ENCODE measurements at places on chromosomes 1 and 21.

DNA sequence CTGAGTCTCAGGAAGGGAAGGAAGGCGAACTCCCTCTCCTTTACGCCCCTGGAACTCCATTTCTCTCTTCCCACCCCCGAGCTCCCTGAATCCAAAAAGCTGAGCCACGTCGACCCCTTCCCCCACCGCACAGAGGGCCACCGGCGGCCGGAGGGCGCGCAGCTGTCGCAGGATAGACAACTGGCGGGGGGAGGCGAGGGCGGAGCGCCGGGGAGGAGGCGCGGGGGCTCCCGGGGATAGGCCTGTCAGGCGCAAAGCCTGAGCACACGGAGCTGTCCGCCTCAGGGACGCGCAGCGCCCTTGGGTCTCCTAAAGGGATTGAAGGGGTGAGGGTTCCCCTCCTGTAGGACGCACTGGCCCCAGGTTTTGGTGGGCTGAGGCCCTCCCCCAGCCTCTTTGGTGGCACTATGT lies 752 bp upstream of the ACTA1 start:
- no peak for DNase-seq

DNA sequence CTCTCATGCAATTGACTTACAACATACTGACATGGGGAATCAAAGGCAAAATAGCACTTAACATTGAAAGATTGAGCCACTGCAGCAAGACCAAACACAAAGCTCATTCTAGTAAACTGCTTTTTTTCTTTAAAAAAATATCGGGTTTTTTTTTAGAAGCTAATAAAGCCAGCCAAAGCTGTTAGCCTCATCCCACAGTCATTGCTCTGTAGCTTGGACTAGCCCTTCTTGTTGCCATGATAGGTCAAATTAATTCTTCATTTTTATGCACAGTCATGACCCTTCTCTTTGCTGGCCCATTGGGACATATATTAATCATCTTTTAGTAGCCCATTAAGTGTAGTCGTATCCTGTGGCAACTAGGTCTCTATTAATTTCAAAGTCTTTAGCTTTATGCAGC lies 231.3 kb downstream of the ADGRL2 start:
- no peak for DNase-seq

DNA sequence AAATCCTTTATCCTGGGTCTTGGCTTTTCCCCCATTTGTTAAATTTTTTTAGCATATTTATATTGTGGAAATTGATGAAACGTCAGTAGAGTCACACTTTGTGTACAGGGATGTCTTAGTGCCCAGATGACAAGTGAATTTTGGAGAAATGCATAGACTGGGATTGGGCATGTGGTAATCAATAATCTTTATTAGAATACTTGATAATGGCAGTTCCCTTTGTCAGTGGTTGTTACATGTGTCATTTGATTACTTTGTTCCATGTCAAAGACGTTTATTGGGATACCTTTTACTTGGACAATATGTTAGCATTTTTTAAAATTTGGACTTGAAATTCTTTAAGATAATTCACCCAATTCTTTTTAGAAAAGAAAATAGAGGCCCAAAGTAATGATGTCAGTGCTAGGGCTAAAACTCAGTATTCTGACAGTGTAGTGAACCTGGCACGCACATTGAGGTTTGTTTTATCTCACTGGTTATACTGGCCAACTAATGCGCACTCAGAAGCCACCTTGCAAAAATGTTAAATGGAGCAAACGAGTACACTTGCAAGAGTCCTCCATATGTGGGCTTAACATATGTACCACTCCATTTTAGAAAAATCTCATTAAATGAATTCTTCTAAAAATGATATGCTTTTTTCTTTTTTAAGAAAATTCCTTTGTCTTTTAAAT lies 9.2 kb downstream of the PRPF38B start:
- DNase-seq, result no peak

DNA sequence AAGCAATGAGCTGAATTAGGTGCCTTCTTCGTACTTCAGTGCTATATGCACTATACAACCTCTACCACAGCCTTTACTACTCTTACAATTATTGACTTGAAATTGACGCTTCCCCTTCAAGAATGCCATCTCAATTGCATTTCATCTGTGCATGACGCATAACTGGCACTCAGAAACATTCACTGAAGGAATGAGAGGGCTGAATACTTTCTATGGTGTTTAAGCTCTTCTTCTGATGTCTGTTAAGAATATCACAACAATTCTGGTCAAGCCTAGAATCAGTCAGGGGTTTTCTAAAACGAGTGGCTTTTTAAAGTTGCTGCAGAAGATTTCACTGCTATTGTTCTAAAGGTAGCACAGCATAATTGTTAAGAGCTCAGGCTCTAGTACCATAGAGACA lies 11.5 kb downstream of the DENND1B start:
- DNase-seq, result no peak

- no peak for DNase-seq
These were observed 119.0 kb downstream of the FGGY start for GRCh38 chr1:59415881-59416280.

DNA sequence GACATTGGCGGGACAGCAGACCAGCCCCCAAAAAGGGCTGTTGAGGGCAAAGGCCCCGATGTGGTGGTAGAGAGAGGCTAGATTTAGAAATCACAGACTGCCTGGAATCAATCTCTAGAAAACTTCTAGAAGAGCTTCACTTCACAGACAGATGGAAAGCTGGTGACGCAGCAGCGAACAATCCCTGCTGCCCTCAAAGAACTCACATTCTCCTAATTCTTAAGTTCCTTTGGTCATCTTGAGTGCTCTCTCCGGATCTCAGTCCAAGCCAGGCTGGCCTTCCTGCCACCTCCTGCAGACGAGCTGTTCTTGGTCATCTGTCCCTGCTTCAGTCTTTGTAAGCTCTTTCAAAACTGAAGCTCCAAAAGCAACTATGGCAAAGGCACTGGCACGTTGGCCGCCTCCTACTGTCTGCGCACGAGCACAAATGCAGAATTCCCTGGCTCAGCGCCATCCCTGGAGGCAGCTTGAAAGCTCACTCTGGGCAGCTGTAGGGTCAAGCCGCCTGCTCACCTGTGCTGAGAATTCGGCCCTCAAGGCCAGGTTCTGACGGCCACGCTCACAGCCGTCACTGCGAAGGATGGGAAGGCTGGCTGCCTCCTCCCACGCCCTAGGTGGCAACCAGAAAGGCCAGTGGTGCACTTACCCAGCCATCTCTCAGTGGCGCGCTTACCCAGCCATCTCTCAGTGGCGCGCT lies 110.6 kb downstream of the NPHP4 start:
- no peak for DNase-seq

GRCh38 chr1:55055084-55055882 lies 15.9 kb downstream of the PCSK9 start:
- no peak for DNase-seq

DNA sequence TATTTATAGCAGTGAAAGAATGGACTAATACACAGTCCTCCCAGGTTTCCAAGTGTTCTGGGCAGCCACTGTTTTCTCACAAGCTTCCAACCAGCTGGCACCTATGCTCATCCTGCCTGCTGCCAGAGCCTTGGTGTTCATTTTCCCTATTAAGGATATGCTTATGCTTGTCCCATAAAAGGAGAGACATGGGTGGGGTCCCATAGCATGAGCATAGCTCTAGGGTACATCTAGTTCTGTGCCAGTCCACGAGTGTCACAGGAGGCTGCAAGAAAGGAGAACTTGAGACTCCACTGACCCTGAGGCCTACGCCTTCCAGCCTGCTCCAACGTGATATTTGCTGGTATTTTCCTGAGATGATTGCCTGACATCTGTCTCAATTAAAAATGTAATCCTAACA lies 192.4 kb upstream of the PTGFR start:
- DNase-seq, result no peak

DNA sequence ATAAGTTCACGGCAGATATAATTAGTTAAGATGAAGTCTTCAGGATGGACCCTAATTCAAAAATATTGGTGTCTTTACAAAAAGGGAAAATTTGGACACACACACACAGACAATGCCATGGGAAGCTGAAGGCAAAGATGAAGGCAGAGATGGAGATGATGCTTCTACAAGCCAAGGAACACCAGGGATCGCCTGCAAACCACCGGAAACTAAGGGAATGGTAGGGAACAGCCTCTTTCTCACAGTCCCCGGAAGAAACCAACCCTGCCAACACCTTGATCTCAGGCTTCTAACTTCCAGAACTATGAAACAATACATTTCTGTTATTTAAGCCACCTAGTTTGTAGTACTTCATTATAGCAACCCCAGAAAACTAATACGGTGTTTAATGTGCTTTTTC lies 15.1 kb upstream of the SERTAD4 start:
- DNase-seq, result no peak

- no peak for DNase-seq
These were observed 121.3 kb downstream of the CDC7 start for GRCh38 chr1:91621907-91622306.

DNA sequence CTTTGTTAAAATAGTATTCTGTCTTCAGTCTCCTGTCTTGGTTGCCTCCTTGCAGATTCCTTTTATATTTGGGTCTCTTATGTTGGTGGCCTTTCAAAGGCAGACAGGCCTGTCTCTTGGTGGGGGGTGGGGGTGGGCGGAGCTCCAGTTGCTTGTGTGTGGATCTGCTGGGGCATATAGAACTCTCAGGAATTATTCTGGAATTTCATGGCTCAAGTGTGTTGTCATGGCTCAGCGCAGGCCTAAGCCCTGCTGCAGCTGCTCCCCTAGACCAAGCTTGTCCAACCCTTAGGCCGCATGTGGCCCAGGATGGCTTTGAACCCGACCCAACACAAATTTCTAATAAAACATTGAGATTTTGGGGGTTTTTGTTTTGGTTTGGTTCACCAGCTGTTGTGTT lies 8.0 kb downstream of the C1orf35 start:
- no peak for DNase-seq

DNA sequence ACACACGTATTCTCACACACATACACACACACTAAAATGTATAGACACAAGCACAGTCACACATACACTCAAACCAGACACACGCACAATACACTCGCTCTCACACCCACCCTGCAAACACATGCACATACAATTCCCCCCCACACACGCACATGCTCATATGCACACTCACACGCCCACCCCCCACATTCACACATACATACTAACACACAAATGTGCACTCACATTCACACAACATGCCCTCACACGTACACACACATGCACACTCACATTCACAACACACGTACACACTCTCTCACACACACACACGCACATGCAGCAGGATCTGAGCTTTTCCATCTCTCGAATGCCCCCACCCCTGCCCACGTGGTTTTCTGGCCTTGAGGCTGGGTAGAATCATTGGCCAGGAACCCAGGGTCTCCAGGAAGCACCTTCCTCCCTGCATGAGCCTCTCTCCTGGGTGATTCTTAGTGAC lies 589.7 kb downstream of the PTPRU start:
- DNase-seq, result no peak

- no peak for DNase-seq
These were observed 14.1 kb downstream of the MFAP2 start for GRCh38 chr1:16966282-16966681.

DNA sequence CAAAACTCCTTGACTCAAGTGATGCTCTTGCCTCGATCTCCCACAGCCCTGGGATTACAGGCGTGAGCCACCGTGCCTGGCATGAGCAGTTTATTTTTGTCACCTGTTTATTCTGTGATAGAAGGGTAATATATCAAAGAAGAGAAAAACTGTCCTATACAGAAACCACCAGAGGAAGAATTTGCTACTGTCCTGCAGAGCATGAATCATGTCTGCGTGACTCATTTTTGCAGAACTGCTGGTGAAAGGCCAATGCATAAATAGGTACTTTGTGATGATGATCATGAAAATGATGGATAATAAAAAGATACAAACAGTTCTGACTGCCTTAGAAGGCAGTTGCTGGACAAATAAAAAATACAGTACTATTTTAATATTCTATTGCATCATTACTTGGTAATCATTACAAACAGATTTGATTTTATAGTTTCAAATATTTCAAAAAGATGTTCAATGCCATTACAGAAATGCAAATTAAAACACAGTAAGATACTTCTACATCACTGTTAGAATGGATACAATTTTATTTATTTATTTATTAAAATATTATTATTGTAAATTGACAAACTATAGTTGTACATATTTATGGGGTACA lies 26.5 kb downstream of the RIPPLY3 start:
- DNase-seq, result no peak

- no peak for DNase-seq
These were observed 249.9 kb downstream of the NFIA start for GRCh38 chr1:61332196-61332753.

DNA sequence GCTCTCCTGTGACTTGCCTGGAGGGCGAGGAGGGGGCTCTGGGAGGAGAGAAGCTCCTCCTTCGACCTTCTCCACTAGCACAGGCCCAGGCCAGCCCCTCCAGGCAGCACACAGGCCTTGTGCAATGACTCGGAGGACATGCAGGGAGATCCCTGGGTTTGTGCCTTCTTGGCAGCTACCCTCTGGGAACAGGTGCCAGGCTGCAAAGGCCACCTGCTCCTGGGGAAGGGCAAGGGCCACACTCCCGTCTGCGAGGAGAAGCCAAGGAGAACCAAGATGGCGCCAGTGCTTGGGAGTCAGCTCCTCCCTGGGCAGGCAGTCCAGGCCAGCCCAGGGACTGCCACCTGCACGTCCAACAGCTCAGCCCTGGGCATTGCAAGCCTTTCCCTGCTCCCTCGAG lies 15.3 kb downstream of the CASZ1 start:
- DNase-seq, result no peak

DNA sequence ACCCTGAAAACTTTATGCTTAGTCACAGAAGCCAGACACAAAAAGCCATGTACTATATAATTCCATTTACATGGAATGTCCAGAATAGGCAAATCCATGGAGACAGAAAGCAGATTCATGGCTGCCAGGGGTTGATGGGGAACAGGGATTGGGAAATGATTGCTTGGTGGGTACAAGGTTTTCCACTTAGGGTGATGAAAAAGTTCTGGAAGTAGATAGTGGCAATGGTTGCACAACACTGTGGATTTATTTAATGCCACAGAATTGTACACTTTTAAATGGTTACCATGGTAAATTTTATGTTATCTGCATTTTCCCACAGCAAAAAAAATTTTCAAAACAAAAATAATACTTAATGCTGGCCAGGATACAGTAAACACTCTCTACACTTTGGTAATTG lies 40.6 kb downstream of the ENAH start:
- DNase-seq, result no peak

DNA sequence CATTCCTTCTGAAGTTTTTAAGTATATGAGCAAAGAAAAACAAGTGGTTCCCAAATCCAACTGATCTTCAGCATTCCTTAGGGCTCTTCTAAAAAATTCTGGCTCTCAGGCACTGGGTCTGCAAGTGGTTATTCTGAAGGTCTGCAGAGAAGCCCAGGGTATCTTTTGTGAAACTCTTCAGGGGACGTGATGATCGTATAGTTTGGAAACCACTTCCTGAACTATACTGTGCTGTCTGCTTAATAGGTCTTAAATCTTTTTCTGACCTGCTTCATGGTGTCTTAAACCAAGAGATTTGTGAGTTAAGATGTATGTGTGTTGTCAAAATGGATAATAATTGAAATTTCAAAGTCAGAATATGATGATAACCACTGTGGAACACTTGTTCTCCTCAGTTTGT lies 115.5 kb downstream of the LHX9 start:
- DNase-seq, result no peak

- no peak for DNase-seq
These were observed 42.9 kb downstream of the FMN2 start for GRCh38 chr1:240134596-240134995.
